HFF-Myc (cell line): ENCODE measurements at places on chromosomes 4 and X.

DNA sequence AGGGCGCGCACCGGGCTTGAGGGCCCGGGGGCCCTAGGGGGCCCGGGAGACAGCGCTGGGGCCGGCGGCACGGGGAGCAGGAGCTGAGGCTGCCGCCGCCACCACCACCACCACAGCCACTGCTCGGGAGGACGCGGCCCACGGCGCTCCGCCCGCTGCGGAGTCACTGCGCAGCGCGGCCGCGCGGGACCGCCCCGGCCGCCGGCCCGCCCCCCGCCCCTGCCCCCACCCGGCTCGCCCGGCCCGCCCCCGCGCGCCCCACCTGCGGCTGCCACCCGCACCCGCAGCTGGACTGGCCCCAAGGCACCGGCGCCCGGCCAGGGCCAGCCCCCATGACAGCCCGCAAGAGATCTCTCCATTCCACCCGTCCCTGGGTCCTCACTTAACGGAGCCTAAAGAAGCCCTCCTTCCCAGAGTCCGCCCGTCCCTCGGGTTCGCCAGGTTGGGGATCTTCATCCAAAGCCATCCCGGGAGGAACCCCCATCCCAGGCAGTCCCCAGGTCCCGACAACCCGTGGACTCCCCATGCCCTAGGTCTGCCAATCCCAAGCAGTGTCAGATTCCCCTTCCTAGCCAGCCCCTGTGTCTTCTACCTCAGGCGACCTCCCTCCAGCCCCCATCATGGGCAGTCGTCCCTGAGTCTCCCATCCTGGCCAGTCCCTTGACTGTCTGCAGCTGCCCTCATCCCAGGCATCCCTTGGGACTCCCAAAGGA is 40.0 kb upstream of the IQSEC2 start:
- no peak for DNase-seq

DNA sequence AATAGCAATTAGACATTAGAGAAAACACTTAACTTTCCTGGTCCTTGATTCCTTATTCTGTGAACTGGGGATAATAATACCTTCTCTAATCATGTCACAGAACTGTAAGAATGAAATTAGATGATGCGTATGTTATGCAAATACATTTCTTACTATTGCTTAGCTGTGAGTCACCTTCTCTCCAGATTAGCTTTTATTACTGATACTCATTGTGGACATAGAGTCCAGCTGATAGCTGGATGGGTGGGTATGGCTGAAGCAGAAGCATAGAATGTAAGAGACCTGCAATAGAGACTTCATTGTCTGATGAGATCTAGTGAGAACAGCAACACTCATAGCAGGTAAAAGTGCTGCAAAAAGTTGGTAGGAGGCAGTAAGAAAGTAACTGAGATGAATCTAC is 437.2 kb upstream of the ZFP42 start:
- no peak for DNase-seq

- DNase-seq, result no peak
Measured at GRCh38 chrX:15350329-15350996, 15.1 kb upstream of the PIGA start.

GRCh38 chr4:26031704-26032103 is 117.7 kb downstream of the SMIM20 start:
- no peak for DNase-seq

- DNase-seq, result no peak
Measured at GRCh38 chrX:10447564-10448214, 172.7 kb downstream of the MID1 start.

DNA sequence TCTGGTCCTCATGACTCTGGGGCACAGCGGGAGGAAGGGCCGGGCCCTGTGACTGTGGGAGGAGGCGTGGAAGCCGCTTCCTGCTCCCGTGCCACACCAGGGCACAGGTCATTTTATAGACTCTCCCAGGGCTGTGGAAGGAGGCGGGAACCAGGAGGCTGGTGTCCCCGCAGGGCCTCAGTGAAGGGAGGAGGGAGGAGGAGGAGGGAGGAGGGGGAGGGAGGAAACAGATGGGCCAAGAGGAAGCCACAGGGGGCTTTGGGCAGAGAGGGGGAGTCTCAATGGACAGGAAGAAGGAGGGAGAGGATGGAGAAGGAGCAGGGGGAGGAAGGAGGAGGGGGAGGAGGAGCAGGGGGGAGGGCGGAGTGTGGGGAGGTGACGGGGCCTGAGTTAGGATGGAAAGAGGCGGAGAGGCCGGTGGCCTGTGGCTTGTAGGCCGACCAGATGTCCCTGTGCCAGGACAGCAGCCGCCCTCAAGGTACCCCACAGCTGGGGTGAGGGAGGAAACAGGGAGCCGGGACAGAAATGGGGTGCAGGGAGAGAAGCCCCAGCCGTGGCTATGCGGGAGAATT is 6.2 kb upstream of the PLCXD1 start:
- DNase-seq, result no peak

- no peak for DNase-seq
Measured at GRCh38 chr4:86543560-86544309, 50.4 kb upstream of the PTPN13 start.

- DNase-seq, result no peak
Measured at GRCh38 chrX:100207331-100208024, 202.6 kb downstream of the PCDH19 start.

- no peak for DNase-seq
Measured at GRCh38 chr4:80610199-80610598, 274.7 kb downstream of the CFAP299 start.

DNA sequence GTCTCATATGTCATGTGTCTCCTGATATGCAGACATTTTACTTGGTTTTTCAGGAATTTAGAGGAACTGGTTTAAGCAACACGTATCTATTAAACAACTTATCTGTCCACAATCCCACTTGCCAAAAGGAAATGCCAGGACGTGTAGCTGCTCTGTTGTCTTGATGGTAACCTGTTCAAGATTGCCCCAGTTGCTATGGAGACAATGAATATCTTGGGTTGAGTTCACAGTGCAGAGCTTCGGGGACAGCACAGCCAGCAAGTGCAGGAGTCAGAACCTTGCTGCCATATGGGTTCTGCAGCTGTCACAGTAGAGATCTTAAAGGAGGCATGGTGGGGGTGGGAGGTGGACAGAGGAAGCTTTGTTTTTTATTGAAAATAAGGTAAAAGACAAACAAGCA is 28.7 kb upstream of the FAM9B start:
- no peak for DNase-seq

- DNase-seq, result no peak
Measured at GRCh38 chr4:145719752-145720624, 40.0 kb downstream of the C4orf51 start.

- DNase-seq, result no peak
Measured at GRCh38 chr4:69576251-69576877, 63.1 kb downstream of the UGT2A2 start.

- DNase-seq, result no peak
Measured at GRCh38 chrX:120365320-120365719, 3.4 kb downstream of the ATP1B4 start.

DNA sequence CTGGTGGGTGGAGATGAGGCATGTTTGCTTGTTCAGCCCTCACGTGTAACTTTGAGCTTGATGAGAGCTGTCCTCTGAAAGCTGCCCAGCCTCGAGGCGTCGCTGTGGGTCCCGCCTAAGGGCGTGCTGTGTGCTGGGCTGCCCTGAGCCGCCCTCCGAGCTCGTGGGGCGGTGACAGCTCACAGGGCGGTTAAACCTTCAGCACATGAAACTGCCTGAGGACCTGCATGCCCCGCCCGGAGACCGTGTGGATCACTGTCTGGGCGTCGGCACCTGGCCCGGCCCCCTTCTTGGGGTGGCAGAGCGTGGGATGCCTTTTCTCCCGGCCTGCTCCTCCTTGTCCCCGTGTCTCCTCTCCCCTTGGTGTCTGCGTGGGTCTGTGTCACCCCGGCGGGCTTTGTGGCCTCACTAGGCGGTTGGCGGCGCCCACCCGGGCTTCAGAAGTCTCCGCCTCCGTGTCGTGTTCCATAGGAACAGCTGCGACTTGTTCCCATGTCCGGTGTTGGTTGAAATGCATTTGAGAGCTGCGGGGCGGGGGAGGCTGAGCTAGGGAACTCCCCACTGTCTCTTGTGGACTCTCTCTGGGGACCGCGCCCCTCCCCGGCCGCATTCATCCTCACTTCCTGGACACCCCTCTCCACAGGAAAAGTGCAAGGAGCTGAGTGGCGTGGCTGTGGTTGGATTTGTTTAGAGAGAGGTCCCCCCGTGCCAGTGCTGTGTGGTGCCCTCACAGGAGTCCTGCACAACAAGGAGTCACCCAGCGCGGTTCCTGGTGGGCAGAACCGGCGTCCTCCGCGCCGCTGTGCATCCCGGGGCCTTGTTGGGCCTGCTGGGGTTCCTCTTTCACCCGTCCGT is 6.8 kb downstream of the AKAP17A start:
- no peak for DNase-seq

DNA sequence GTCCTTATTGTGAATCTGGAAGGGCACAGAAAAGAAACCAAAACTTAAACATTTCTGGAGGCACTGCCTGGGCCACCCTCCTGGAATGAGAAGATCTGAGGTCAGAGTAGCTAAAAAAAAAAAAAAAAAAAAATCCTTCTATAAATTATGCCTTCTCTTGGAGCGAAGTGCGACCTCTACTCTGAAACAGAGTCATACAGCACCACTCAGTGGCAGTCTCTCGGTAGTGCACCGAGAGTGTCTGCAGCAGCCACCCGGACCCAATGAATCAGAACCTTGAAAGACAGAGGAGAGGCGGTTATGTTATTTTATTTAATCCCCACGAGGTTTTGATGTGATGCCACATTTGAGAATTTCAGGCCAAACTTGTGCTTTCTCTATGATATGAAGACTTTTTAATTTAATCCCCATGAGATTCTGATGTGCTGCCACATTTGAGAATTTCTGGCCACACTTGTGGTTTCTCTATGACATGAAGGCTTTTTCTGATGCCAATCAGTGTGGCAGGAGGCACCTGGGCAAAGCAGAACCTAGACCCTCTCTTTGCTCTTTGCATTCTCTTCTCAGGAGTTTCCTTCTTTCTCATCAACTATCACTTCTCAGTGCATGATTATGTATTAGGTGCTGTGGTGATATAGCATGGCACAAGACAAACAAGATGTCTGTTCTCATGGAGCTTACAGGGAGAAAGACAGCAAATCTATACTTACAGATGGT is 5.6 kb upstream of the CT47C1 start:
- peak; percentile 21 for DNase-seq
